Stimulated activated CD8-positive, alpha-beta memory T cell treated with anti-CD3 and anti-CD28 coated beads, Interleukin-2, amount 100 ng/mL, for 1 hour (primary cell): ENCODE measurements at places on chromosomes 2 and 18.

DNA sequence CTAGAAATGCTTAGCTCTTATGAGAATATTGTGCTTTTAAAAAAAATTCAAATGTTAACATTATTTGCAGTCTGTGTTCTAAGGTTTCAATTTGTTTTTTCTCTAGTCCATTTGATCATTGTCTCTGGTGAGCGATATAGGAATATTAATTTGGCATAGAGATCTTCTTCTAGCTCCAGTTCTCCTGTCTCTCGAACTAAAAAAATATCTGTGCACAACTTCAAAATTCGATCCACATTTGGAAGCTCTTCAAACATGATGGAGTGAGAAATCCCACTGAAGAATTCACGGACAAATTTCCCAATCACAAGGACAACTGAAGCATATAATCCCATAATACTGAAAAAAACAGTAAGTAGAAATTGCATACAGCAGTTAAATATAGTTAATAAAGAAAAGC, 145.6 kb downstream of the NAPG start:
- no peak for DNase-seq

- DNase-seq, result no peak
Measured at GRCh38 chr2:70047451-70047850, 39.8 kb upstream of the PCBP1 start.

DNA sequence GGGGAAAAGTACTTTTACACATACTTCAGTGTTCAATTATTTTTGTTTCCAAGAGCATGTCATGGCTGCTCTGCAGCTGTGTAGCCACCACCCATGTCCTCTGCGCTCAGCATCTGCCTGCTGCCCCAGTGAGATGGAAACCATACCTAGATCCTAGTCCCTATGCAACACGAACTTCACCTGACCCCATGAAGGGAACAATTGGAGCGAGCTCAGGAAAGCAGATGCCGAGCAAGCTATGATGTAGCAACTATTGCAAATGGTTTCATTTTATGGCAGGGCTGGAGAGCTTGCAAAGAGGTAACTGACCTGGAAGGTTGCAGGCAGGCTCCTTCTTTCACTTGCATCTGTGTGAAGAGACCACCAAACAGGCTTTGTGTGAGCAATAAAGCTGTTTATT, 1.3 kb upstream of the CCDC141 start:
- DNase-seq, result no peak

- DNase-seq, result no peak
Measured at GRCh38 chr2:24785671-24786321, 7.4 kb downstream of the PTRHD1 start.

DNA sequence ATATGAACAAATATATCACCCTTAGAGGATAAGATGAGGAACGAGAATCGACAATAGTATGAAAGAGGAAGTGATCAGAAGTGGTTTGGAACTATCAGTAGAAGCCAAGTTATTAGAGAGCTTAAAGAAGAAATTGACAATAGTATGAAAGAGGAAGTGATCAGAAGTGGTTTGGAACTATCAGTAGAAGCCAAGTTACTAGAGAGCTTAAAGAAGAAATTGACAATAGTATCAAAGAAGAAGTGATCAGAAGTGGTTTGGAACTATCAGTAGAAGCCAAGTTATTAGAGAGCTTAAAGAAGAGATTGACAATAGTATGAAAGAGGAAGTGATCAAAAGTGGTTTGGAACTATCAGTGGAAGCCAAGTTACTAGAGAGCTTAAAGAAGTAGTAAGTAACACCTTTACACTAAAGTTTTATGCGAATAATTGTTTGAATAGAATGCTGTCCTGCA, 175.5 kb downstream of the ZNF407 start:
- DNase-seq, result no peak

DNA sequence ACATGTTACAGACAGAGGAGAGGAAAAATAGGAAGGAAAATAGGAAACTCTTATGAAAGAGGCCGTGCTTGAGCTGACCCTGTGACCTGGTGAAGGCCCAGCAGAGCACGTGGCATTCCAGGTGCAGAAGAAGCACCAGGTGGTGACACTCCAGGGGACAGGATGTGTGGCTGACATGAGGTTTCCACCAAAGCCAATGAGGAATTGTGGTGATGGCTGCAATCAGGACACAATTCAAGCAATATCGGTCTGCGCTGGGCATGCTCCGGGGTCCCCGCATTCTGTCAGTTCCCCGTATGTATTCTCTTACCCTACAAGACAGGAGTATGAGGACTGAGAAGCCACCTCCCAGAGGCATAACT, 504.2 kb downstream of the EIPR1 start:
- no peak for DNase-seq

- DNase-seq, result no peak
Measured at GRCh38 chr2:54940723-54941122, 109.5 kb downstream of the RTN4 start.

DNA sequence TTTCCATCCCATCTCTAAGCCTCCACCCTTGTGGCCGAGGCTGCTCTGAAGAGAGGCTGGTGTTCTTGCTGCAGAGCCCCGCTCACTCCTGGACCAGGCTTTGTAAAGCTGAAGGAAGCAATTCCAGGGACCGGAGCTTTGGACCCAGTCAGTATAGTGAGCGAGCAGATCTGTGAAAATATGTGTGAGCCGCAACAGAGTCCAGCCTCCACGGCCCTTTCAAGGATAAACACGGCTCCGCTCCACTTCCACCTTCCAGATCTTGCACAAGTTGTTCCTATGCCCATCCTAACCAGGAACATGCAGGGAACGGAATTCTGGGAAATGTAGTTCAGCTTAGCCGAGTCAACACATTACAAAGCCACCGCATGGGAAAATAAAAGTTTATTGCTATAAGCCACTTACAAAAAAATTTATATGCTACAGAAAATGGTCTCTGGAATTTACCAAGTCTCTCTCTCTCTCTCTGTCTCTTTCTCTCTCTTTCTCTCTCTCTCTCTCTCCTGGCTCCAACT, 151.7 kb upstream of the ZNF521 start:
- no peak for DNase-seq

- no peak for DNase-seq
Measured at GRCh38 chr2:95056044-95056443, 30.5 kb downstream of the MAL start.

DNA sequence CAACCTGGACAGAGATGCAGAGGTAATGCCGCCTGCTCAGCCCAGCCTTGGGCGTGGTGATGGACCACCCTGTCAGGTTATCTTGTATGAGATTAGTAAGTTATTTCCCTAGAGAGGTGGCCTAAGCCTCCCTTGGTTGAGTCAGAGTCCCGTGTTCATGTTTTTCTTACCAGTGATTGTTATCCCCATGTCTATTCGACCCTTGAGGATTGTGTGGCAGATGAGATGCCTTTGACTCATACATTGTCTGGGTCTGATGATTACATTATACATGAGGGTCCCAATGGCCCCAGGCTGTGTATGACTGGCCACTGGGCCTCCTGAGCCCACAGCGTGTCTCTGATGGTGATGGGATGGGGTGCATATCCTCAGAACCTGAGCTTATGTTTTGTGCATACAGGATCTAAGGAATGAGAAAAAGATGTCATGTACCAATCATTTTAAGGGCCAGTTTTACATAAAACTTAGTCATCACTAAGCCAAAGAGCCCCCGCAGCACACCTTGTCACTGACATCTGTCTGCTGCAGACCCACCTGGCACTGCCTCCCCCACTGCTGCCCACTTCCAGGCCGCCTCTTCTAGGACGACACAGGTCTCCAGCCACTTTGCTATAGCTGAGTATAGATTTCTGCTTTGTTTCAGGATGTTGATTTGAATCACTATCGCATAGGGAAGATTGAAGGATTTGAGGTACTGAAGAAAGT, 7.7 kb downstream of the PPP1R7 start:
- no peak for DNase-seq

DNA sequence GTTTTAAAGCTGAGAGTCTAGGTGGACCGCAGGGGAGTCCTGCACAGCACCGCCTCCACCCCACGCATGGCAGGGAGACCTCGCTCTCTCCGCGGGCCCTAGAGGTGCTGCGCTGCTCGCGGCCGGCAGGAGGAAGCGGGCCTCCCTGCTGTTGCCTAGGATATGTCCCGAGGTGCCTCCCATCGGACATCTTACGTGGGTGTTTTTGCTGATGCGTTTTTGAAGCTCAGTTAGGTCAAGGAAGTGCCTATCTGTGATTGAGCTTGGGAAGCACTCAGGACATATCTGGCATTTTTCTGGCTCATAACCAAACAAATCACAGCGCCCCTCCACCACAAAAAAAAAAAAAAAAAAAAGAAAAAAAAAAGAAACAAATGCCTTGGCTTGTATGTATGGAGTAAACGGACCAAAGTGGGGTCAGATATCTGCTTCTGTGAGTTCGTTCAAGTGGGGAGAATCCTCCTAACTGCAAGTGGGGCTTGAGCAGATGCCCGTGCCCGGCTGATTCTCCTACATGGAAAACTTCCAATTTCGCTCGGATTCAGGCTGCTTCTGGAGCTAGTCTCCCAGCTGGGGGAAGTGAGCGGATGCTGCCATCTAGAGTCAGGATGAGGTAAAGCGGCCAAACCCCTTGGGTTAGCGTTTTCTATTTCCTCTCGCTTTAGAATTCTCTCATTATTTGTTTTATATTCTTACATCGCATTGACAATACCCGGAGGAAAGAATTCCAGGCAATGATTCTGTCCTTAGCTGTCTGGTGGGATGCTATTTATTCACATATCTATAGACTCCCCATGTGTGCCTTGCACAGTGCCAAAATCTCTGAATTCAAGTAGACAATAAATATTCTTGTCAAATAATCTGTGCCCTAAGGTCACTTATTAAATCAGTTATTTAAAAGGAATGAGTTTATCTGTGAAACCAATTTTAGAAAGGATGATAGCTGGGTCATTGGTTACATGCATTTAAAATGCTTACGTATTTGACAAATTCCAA, 95.3 kb downstream of the CD8B2 start:
- DNase-seq, result peak; percentile 22

- no peak for DNase-seq
Measured at GRCh38 chr2:41836948-41837347, 210.9 kb upstream of the PKDCC start.

- DNase-seq, result no peak
Measured at GRCh38 chr2:20353241-20353992, 2.8 kb upstream of the PUM2 start.

GRCh38 chr2:231161252-231161839, 36.5 kb upstream of the HTR2B start:
- DNase-seq, result no peak

DNA sequence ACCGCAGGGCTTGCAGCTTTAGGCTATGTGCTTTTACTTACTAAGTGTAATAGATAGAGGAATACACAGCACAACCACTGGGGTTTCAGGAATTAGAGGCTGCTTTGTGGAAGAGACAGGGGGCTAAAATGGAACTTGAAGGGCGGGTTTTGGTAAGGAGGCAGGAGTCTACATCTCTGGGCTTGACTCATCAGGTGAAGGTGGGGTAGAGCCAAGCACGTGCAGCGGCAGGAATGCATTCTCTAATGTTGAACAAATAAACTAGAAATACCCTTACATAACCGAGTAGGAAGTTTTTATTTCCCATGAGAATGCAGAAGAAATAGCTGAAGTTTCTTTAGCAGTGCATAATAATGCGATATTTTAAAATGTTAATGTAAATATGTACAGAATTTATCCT, 673.8 kb upstream of the SALL3 start:
- no peak for DNase-seq

DNA sequence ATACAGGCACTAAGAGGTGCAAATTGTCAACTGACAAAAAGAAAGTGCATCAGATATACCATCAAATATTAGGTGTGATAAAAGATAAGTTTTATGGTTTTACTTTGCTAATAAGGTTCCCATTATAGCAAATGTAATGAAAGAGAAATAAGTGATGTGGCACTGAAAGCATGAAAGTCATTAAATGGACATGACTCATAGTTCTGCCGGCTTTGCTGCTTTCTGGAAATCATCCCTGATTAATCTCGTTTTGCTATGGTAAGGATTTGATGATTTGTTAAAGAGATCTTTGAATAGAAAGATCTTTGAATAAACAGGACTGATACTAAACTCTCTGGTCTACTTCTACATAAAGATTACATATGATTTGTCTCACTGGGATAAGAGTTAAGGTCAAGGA, 72.7 kb downstream of the CLIP4 start:
- no peak for DNase-seq

DNA sequence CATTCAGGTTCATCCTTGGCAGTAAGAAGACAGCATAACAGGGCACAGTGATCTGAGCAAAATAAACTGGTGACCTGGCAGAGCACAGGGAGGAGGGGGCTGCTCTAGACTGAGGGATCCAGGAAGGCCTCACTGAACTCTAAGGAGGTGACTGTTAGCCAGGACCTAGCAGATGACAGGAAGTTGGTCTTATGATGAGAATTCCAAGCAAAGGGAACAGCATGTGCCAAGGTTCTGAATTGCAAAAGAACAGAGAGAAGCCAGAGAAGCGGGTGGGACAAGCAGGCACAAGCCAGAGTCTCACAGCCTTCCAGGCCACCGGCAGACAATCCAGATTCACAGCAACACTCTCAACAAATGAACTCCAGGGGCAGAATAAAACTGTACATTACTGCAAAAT, 152.7 kb upstream of the PTPRM start:
- no peak for DNase-seq
